ENCODE measurements at places on chromosomes 7 and 10. TPM values are rescaled to one million over a fixed set of nuclear protein-coding genes. Genes with fewer than 3 reads are reported as not detected.
A peak's percentile ranks its signal among the peaks of the same experiment; 100 is the strongest.

GRCh38 chr7:101363196-101363733 lies 590 bp downstream of the COL26A1 start:
- no peak for DNase-seq

AGAP6 gene
- total RNA-seq: 1.2 TPM

GRCh38 chr7:24932815-24933214 lies 47.2 kb downstream of the OSBPL3 start:
- DNase-seq: peak; percentile 57

DNA sequence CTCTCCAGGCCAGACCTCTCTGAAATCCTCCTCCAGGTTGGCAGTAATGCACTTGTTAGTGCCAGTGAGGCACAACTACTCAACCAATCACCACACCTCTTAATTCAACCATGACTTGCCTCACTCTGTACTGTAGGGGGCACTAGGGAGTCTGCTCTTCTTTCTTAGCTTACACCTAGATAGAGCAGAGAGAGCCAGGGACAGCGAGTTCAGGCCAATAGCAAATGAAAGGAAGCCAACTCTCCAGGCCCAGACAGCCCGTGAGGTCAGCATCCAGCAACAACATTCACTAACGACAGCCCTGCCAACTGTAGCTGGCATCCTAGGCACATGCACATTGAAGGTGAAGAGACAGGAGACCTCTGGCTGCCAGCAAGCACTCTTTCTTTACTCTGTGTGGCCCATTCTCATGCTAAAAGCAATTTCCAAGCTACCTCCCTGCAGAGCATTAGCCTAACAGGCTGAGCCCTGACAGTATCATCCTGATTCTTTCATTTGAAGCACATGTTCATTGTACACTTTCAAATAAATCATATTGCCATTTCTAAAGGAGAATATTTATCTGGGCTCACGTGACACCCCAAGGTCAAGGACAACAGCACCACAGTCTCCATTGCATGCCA lies 136.3 kb downstream of the DPY19L1 start:
- DNase-seq: no peak

PGAM2 gene
- not detected for total RNA-seq

- DNase-seq: peak; percentile 73
Measured at GRCh38 chr10:48306870-48307710, 613 bp downstream of the MAPK8 start.

GRCh38 chr10:69088801-69089501 lies 1.0 kb downstream of the SRGN start:
- no peak for DNase-seq

Measured in MG63 (cell line).